Trophoblast cell (in vitro differentiated cells and primary cell): ENCODE measurements at places on chromosomes 1 and 21.

DNA sequence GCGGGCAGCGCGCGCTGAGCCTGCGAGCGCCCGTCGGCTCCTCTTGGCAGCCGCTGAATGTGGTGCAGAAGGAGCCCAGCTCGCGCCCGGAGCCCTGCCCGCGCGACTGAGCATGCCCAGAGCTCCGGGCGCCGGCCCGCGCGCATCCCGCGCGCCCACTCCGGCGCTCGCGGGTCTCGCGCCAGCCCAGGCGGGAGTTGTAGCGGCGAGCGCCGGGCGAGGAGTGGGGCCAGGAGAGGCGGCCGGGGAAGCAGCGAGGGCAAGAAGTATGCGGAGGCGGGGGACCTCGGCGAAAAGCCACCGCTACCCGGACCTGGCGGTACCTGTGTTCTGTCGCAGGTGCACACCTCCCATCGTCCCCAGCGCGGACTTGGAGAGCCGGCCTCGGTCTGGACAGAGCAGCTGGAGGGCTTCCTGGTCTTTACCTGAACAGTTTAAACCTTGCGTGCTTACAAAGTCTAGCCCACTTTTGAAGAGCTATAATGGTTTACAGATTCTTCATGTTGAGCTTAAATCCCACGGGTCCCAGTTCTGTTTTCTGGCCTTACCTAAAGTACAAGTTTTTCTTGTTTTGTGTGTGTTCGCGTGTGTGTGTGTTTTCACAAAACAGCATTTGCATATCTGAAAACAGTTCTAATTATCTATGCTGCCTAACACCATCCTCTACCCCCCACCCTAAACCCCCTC lies at the start of gene DDAH1:
DDAH1 (minus strand) TSS at position 61 of the 687 bp plus-strand sequence. CDS start 114 bp downstream, outside the sequence.
- no peak within 1 kb of the TSS for H3K27ac ChIP-seq
- no peaks in the 10 kb centered on the region for H3K36me3 ChIP-seq
- no peaks in the 10 kb centered on the region for H3K4me1 ChIP-seq
- DNase-seq, result peak; percentile 3
- H3K27me3 ChIP-seq, result peaks cover 3% of the 10 kb centered on the region
- H3K4me3 ChIP-seq, result peak within 1 kb of the TSS; percentile 79

DNA sequence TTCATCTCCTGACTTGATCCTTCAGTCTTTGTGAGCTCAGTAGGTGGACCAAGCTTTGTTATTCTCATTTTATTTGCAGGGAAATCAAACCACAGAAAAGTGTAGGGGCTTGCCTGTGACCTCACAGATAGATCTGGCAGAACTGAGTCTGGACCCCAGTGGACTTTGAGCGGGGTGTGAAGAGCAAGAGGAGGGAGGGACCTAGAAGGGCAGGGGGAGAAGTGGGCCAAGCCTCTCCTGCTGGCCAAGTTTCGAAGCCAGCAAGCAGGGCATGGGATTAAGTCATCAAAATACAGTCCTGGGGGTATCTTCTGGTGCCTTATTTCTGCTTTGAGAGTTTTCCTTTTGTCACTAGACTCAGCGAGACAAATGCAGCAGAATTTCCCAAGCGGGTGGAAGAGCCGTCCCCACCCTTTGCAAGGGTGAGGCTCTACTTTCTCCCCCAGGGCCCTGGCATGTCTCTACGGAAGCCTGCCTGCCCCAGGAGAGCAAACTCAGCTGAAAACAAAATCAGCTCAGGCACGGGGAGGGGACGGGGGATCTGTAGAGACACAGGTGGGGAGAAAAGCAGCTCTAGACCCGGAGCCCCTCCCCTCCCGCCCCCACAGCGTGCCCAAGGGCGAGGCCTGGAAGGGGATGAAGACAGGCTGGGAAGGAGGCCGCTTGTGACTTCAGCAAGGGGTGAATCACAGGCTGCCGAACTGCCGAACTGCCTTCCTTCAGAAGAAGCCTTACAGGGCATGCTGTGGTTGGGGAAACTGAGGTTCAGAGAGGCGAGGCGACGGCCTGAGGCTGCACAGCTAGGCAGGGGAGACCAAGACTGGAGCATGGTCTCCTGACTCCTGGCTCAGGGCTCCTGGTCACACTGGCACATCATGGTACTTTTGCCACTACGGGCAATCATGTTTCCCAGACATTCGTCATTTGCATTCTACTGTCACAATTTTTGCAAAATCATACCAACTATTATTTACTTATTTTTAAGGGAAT lies 19.2 kb downstream of the PKP1 start:
- H3K36me3 ChIP-seq, result no peaks in the 10 kb centered on the region
- H3K4me3 ChIP-seq, result no peak overlapping the region
- H3K27me3 ChIP-seq, result no peaks in the 10 kb centered on the region
- peaks cover 4% of the 10 kb centered on the region for H3K4me1 ChIP-seq

DNA sequence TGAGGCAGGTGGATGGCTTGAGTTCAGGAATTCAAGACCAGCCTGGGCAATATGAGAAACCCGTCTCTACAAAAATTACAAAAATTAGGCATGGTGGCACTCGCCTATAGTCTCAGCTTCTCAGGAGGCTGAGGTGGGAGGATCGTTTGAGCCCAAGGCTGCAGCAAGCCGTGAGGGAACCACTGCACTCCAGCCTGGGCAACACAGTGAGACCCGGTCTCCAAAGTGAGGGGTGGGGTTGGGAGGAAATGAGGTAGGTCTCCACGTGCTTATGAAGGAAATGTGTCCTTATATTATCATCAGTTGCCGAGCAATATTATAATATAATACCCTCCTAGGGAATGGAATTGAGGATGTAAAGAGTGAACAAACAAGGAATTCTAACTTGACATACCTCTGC lies 2.7 kb downstream of the TMEM50B start:
- H3K4me3 ChIP-seq, result no peak overlapping the region
- H3K27me3 ChIP-seq, result no peaks in the 10 kb centered on the region
- H3K36me3 ChIP-seq, result no peaks in the 10 kb centered on the region
- H3K27ac ChIP-seq, result no peak overlapping the region
- DNase-seq, result no peak

DNA sequence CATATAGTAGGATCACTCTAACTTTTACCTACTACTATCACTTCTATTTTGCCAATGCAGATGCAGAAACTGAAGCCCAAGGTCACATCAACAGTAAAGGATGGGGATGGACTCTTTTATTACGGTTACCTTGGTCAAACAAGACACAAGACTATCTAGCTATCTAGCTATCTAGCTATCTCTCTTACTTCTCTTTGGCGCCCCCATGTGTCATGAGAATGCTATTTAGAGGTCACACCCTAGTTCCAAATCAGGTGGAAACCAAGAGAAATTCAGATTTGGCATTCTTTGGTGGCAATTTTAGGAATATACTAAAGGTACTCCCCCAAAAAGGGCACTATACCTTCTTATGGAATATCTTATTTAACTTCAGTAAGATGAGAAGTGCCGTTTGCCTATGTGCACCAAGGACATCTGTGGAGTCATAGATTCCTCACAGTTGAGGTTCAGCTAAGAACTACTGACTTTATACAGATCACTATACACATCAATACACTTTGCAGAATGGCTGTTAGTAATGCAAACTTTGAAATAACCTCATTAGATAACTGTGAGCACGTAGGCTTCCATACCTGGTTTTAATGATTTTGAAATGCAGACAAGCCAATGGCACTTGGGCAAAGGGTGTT lies 6.7 kb downstream of the ZNF648 start:
- H3K27ac ChIP-seq, result no peak overlapping the region
- H3K27me3 ChIP-seq, result no peaks in the 10 kb centered on the region
- H3K4me1 ChIP-seq, result no peaks in the 10 kb centered on the region

GRCh38 chr1:180603223-180603849 lies 28.5 kb upstream of the XPR1 start:
- no peaks in the 10 kb centered on the region for H3K27me3 ChIP-seq
- no peaks in the 10 kb centered on the region for H3K36me3 ChIP-seq
- no peak overlapping the region for H3K27ac ChIP-seq
- no peak for DNase-seq

- H3K4me3 ChIP-seq, result no peak overlapping the region
- peaks cover 3% of the 10 kb centered on the region for H3K27me3 ChIP-seq
- no peak overlapping the region for H3K27ac ChIP-seq
Measured at GRCh38 chr1:39895731-39896480, 5.8 kb downstream of the MYCL start.

- H3K27me3 ChIP-seq, result no peaks in the 10 kb centered on the region
- no peak for DNase-seq
- H3K4me1 ChIP-seq, result no peaks in the 10 kb centered on the region
- H3K27ac ChIP-seq, result no peak overlapping the region
- no peaks in the 10 kb centered on the region for H3K36me3 ChIP-seq
Measured at GRCh38 chr1:64527165-64527564, 57.2 kb downstream of the CACHD1 start.

DNA sequence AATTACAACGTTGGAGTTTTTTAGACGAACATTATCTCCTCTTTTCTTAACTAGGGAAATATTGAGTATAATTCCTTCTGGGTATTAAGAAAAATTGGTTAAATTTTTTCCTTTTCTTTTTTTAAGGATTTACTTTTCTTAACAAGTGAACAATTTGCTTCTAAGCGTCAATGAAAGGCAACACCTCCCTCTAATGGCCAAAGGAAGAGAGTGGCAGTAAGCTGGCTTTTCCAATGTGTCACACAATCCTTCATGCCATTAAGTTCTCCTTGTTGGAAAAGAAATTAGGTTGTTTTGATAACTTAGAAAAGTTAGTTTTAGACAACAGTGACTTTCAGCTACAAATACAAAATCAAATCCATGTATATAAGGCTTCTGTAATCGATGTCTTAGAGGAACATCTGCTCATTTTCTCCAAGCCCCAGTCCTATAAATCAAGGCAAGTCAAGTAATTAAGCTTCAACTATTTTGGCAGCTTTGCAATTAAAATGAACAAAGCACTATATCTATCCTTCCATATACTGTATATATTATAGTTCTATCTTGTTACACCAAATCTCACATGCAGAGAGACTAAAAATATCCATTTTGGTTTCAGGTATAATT lies 62.8 kb downstream of the EDEM3 start:
- no peaks in the 10 kb centered on the region for H3K36me3 ChIP-seq
- DNase-seq, result peak; percentile 21
- no peak overlapping the region for H3K4me3 ChIP-seq
- no peaks in the 10 kb centered on the region for H3K4me1 ChIP-seq
- H3K27me3 ChIP-seq, result no peaks in the 10 kb centered on the region

GRCh38 chr1:6473974-6474814 lies 8.2 kb upstream of the TNFRSF25 start:
- no peaks in the 10 kb centered on the region for H3K27me3 ChIP-seq
- H3K36me3 ChIP-seq, result peaks cover 75% of the 10 kb centered on the region
- H3K4me3 ChIP-seq, result no peak overlapping the region

GRCh38 chr1:2336499-2336898 lies 54.9 kb downstream of the MORN1 start:
- no peak overlapping the region for H3K27ac ChIP-seq
- H3K36me3 ChIP-seq, result no peaks in the 10 kb centered on the region
- no peaks in the 10 kb centered on the region for H3K27me3 ChIP-seq
- H3K4me1 ChIP-seq, result no peaks in the 10 kb centered on the region

DNA sequence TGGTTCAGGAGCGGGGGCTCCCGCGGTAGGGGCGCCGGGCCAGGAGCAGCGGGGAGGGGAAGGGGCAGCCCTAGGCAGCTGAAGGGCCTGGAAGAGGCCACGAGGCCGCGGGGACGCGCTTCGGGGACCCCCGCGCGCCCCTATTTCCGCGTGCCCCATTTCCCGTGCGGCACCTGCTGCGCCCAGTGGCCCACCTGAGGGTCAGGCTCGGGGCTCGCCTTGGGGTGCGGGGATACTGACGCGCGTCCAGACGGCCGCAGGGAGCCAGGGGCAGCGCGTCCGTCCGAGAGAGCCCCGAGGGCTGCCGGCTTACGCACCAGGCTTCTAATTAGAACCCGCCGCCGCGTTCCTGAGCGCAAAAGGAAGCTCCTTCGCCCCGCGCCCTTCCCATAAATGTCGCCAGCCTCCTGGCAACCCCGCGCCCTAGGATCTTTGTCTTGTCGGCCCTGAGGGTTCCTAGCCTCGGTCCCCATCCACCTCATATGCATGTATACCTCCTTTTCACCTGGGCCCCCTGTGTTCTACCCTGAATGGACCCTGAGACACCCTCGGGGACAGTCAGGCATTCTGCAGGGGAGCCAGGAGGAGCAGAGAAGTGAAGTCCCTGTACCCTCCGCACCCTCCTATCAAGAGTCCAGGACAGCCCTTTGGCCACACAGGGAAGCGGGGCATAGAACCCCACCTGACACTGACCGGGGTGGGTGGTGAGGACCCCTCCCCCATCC lies 1.8 kb downstream of the WNT3A start:
- H3K27me3 ChIP-seq, result peaks cover 56% of the 10 kb centered on the region
- H3K4me3 ChIP-seq, result no peak overlapping the region
- DNase-seq, result no peak
- no peak overlapping the region for H3K27ac ChIP-seq
- peaks cover 3% of the 10 kb centered on the region for H3K4me1 ChIP-seq
- H3K36me3 ChIP-seq, result no peaks in the 10 kb centered on the region

GRCh38 chr1:68232289-68233148 lies at the start of gene WLS:
Gene WLS, minus strand, starts transcription at chr1:68232523. Its CDS starts 224 bp downstream, at chr1:68232299.
- no peaks in the 10 kb centered on the region for H3K4me1 ChIP-seq
- no peaks in the 10 kb centered on the region for H3K27me3 ChIP-seq
- no peak for DNase-seq
- peak within 1 kb of the TSS; percentile 60 for H3K27ac ChIP-seq
- H3K4me3 ChIP-seq, result peak within 1 kb of the TSS; percentile 91
- H3K36me3 ChIP-seq, result no peaks in the 10 kb centered on the region

DNA sequence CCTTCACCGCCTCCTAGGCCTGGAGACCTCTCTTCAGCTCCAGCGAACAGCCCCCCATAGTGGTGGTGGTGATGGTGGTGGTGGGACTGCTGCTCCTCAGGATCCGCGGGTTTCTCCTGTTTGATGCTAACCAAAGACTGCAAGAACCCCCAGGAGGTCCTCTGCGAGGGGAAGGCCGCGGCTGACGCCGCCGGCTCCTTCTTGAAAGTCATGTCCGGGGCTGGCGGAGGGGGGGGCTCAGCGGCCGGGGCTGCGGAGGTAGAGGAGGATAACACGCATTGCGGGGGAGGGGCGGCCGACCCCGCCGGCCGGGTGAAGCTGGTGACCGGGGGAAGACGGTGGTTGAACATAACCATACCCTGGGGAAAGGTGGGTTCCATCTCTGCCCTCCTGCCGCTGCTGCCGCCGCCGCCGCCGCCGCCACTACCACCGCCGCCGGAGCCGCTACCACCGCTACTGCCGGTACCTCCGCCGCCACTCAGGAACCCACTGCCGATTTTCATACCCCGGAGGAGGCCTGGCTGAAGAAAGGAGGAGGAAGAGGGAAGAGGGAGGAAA lies 554 bp downstream of the ZNF281 start:
- H3K27ac ChIP-seq, result peak overlapping the region; percentile 21
- H3K27me3 ChIP-seq, result no peaks in the 10 kb centered on the region
- peaks cover 16% of the 10 kb centered on the region for H3K36me3 ChIP-seq
- H3K4me3 ChIP-seq, result peak overlapping the region; percentile 99
- no peak for DNase-seq
- H3K4me1 ChIP-seq, result peaks cover 6% of the 10 kb centered on the region
